Adrenal gland (tissue), 19 donors: ENCODE measurements at places on chromosomes 12 and 14.

DNA sequence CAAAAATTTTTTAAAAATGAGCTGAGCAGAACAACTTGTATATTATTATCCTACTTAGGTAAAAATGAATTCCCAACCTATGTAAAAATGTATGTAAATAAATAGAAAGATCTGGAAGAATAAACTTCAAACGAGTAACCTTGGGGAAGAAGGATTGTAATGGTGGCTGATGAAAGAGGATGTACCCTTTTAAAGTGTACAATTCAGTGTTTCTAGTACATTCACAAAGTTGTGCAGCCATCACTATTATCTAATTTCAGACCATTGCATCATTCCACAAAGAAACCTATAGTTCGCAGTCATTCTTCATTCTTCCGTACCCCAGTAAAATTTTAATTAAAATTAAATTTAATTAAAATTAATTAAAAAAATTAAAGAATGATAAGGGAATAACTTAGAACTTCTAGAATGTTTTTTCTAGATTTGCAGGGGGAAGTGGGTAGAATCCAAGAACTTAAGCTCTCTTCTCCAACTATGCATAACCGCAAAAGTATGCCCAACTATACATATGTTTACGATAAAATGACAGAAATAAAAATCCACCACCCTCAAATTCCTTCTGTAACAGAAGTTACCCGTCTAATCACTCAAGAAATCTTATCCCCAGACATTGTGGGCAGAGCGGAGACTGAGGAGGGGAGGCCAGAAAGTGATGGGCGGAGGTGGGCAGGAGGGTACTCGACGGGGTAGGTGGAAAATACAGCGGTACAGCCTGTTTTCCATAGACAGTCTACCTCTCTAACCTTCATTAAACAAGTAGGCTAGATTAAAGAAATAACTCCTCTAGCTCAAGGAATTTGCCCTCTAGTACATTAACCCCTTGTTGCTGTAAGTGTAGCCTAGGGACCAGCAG, 921 bp downstream of the DEPDC4 start:
- no peak for DNase-seq

- no peak for DNase-seq
These were observed 648 bp upstream of the AKAP5 start for GRCh38 chr14:64464651-64465050.

GRCh38 chr12:34097213-34097612, 74.9 kb downstream of the ALG10 start:
- DNase-seq = no peak

DNA sequence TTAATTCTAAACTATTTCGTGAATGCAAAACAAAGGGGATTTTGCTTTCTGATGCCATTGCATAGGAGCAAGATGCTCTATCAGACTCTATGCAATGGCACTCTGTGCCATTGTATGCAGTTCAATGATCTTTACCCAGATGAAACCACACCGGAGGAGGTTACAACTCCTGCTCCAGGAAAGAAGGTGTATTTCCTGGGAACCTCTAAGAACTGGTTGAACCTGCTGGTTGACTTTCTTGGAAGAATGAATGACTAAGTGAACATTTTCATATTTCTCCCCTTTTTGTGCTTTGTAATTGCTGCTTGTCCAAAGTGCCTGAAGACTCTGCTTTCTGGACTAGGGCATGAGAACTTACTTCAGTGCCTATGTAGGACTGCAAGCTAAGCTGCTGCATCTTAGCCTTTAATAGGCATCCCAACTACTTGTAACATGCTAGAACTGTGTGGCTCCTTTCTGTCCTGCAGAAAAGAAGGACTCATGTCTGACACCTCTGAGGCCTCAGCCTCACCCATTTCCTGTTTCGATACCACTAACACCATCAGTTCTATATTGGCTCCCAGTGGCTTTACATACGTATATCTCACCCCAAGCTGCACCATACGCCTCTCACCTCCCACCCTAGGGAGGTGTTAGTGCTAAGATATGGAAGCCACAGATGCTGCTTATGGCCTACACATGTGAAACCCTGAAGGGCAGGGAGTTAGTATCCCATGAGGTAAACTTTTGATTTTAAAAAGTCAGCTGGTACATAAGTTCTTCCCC, 193.5 kb upstream of the CNOT2 start:
- DNase-seq = no peak

- DNase-seq = no peak
These were observed 48.5 kb upstream of the RIMBP2 start for GRCh38 chr12:130764475-130765185.

DNA sequence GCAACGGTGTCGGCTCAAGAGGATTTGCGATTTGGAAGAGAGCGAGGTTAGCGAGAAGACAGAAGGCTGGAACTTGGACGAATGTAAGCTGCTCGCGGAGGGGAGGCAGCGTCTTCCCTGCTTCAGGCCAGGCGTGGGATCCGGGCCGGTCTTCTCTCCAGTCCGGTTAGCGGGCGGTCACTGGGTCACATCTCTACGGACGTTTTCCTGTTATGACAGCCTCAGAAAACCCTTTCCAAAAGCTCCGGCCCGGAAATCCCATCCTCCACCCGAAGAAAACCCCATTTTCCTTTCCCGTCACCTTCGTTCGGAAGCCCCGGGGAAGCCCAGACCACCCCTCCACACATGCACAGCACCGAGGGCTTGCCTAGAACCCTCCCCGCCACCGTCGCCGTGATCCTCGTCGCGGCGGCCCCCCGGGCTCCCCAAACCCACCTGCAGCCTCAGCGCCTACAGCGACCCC, 268 bp downstream of the NDUFB1 start:
- DNase-seq = no peak

DNA sequence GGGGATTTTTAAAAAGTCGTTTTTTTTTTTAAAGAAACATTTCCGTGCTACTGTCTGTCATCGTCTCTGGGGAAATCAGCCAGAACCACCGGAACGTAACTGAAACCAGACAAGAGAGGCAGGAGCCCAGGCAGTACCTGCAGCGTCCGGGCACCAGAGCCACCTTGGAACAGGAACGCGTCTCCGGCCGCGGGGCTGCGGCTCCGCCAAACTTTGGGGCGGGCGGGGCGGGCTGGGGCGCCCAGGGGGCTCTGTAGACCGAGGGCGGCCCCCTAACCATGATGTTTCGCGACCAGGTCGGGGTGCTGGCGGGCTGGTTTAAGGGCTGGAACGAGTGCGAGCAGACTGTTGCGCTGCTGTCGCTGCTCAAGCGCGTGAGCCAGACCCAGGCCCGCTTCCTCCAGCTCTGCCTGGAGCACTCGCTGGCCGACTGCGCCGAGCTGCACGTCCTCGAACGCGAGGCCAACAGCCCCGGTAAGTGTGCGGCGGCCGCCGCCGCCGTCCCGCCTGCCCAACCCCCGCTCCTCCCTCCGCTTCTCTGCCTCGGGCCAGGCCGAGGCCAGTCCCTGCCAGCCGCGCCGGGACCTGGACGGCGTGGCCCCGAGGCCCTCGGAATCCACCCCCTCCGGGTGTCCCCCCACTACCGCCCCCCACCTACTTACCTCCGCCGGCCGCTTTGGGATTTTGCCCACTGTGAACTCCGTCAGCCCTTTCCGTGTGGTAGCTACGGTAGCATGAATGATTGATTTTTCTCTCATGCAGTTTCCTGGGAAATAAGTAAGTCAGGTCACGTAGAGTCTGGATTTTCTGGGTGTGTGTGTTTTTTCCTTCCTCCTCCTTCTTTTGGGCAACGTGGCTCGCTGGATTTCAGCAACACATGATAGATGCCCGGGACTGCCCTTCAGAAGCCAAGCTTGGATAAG, 972 bp downstream of the SAMD4A start:
- peak; percentile 78 for DNase-seq

- no peak for DNase-seq
These were observed 1.6 kb downstream of the STXBP6 start for GRCh38 chr14:25048170-25049016.

GRCh38 chr14:103070971-103071542, 13.0 kb upstream of the LBHD2 start:
- no peak for DNase-seq

DNA sequence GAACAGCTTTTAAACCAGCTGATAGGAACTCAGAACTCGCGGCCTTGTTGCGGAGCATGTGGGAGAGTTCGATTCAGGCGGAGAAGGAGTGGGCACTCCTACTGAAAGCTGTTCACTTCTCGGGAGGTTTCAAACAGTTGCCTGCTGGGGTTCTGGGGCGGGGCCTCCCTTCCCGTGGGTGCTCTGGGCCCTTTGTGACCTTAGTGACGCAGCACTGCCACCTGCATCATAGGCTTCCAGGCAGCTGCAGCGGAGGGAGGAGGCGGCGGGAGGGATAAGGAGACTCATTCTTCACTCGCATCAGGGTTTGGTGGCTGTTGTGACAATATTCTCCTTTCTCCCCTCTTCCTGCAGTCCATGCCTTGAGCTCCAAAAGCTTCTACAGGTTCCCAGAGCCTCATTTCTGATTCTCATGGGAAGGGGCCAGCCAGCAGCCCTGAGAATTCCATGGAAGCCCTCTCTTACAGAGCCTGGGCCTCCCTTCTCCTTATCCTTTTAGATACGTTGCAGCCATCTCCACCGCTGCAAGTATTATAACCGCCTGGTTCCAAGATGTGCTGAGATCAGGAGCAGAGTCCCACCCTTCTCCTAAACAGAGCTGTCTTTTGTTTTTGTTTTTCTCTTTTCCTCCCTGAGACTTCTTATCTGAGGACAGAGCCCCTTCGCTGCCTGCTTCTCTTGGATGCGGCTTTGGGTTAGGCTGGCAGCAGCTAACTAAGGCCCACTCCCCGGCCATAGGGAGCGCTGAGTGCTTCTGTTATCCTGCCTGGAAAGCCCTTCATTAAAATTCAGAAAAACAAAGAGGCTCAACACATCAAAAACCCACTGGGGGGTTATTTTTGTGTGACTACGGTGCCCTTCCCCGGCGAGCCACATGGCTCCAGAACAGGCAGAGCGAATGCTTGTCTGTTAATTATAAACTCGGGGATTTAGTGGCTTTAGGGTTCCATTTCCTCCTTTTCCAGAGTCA, 67.6 kb upstream of the GPATCH2L start:
- no peak for DNase-seq

- DNase-seq = no peak
These were observed 3.6 kb upstream of the HRK start for GRCh38 chr12:116884871-116885270.

GRCh38 chr14:105859717-105860614, 333.6 kb downstream of the TMEM121 start:
- no peak for DNase-seq

- no peak for DNase-seq
These were observed 508.2 kb upstream of the ATP2B1 start for GRCh38 chr12:90216815-90217214.

- no peak for DNase-seq
These were observed 54.3 kb upstream of the FRMD6 start for GRCh38 chr14:51597261-51598001.

DNA sequence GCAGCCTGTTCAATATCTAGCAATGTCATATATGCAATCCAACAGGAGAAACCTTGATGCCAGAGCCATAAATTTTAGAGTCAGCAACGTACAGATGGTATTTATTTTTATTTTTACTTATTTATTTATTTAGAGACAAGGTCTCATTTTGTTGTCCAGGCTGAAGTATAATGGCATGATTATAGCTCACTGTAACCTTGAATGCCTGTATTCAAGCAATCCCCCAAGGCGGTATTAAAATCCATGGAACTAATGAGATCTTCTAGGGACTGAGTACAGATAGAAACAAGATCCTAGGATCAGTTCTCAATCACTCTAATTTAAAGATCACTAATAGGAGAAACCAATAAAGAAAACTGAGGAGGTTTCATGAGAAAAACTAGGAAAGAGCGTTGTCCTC, 89.3 kb downstream of the SLCO1B1 start:
- DNase-seq = no peak

GRCh38 chr14:99879401-99880295, 86.4 kb downstream of the EML1 start:
- no peak for DNase-seq

- peak; percentile 57 for DNase-seq
These were observed 32.6 kb downstream of the PAPLN start for GRCh38 chr14:73269729-73270531.

DNA sequence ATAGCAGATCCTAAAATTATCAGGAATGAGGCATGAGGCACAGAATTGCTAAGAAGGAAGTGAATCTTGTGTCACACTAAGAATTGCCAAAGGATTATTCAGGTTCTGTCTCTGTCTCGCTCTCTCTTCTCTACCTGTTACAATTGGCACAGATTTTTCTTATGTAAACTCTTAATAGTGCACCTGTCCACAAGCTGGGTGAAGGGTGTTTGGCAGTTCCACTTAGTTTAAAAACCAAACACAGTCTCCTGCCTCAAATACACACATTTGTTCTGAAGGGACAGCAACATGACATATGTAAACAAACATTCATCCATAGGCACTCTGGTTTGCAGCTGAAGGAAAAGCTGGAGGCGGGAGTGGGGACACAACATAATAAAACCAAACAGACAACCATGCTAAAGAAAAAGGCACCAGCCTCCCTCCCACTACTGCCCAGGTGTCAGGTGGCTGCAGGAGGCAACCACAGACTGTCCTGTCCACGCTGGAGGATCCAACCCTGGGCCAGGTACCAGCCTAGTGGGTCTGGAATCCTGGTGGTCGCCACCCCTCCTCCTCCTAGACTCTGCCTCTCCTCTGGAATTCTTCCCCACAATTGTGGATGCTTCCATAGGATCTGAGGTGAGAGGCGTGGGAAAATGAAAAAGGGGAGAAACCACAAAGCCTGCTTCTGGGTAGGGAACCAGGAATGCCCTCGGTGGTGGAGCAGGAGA, 81.2 kb downstream of the TMEM260 start:
- no peak for DNase-seq

GRCh38 chr12:89710873-89711750, 2.5 kb upstream of the ATP2B1 start:
- DNase-seq = no peak
